ENCODE measurements at places on chromosomes 6 and 20. TPM values are rescaled to one million over a fixed set of nuclear protein-coding genes. Genes with fewer than 3 reads are reported as not detected.

Gene PMEPA1
- total RNA-seq = 9.3 TPM

Gene IDH3B
- total RNA-seq = 134 TPM

Gene JAG1
- 171 TPM for total RNA-seq

Gene PBOV1
- not detected for total RNA-seq

Gene SCUBE3
- 0.75 TPM for total RNA-seq

Gene MAP7
- 0.36 TPM for total RNA-seq

Gene LSM2
- 44.6 TPM for total RNA-seq

Gene GGT7
- total RNA-seq = 5.1 TPM

Gene PRDM13
- total RNA-seq = not detected

Gene EEF1A2
- total RNA-seq = 2.0 TPM

Gene IL17F
- total RNA-seq = not detected

Gene PERP
- 16.5 TPM for total RNA-seq

Gene WFDC10B
- total RNA-seq = not detected

Gene PACSIN1
- not detected for total RNA-seq

Gene HAO1
- total RNA-seq = not detected

Gene HLA-DRB1
- 0.09 TPM for total RNA-seq

Gene TMEM244
- not detected for total RNA-seq

Gene CYP39A1
- total RNA-seq = 0.09 TPM

Gene ECT2L
- total RNA-seq = not detected

Gene TRIM10
- total RNA-seq = not detected

Gene RIPPLY2
- total RNA-seq = not detected

Gene GABRR1
- not detected for total RNA-seq

Gene MUC21
- total RNA-seq = not detected

Gene DEFB124
- total RNA-seq = not detected

Gene GPR63
- 0.09 TPM for total RNA-seq

Gene TFAP2C
- not detected for total RNA-seq

Gene KCNQ5
- total RNA-seq = not detected

Gene TRDN
- not detected for total RNA-seq

Gene OR2J3
- total RNA-seq = not detected

Gene PSMG4
- 63.9 TPM for total RNA-seq

Gene SLC24A3
- total RNA-seq = 0.19 TPM

Gene TREM1
- total RNA-seq = not detected

Gene CAGE1
- 0.09 TPM for total RNA-seq

All from endothelial cell of coronary artery (primary cell).